ENCODE measurements at places on chromosomes 12 and 14. TPM values are rescaled to one million over a fixed set of nuclear protein-coding genes. Genes with fewer than 3 reads are reported as not detected.

ANKRD33 gene
- total RNA-seq = 1.2 TPM

DNA sequence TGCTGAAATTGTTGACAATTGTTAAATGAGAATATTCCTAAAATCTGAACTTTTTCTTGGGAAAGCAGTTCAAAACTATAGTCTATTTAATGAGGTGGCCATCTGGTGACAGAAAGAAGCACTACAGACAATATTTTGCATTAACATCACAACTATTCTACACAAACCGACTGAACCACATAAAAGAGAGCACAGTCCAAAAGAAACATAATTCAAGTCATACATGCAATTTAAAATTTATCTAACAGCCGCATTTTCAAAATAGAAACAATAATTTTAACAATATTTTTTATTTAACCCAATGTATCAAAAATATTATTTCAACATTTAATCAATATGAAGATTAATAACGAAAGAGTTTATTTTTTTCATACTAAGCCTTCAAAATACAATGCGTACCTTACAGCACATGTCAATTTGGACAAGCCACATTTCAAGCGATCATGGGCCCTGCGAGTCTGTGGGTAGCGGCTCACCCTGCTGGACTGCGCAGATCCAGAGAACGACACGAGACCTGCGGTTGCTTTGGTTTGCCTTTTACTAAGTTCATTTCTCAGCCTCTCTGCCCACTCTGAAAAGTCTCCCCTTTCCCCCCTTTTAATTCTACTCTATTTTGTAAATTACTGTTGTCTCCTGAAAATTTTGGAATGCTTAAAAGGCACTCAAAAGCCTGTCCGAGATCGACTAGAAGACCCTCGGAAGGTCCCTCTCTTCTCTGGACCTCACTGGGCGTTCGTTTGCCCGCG is 947 bp upstream of the LRRC9 start:
- DNase-seq = no peak

- no peak for DNase-seq
Measured at GRCh38 chr12:12791756-12792369, 6.4 kb downstream of the APOLD1 start.

TAS2R31 gene
- total RNA-seq = 2.9 TPM

DNA sequence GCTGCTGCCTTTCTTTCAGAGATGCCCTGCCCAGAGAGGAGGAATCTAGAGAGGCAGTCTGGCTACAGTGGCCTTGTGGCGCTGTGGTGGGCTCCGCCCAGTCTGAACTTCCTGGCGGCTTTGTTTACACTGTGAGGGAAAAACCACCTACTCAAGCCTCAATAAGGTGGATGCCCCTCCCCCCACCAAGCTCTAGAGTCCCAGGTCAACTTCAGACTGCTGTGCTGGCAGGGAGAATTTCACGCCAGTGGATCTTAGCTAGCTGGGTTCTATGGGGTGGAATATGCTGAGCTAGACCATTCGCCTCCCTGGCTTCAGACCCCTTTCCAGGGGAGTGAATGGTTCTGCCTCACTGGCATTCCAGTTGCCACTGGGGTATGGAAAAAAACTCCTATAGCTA is 25.6 kb downstream of the SPATA7 start:
- DNase-seq = no peak

LRIG3 gene
- total RNA-seq = 19.9 TPM

SERPINA10 gene
- not detected for total RNA-seq

GRCh38 chr14:52738409-52738808 is 8.4 kb downstream of the STYX start:
- DNase-seq = no peak

DNA sequence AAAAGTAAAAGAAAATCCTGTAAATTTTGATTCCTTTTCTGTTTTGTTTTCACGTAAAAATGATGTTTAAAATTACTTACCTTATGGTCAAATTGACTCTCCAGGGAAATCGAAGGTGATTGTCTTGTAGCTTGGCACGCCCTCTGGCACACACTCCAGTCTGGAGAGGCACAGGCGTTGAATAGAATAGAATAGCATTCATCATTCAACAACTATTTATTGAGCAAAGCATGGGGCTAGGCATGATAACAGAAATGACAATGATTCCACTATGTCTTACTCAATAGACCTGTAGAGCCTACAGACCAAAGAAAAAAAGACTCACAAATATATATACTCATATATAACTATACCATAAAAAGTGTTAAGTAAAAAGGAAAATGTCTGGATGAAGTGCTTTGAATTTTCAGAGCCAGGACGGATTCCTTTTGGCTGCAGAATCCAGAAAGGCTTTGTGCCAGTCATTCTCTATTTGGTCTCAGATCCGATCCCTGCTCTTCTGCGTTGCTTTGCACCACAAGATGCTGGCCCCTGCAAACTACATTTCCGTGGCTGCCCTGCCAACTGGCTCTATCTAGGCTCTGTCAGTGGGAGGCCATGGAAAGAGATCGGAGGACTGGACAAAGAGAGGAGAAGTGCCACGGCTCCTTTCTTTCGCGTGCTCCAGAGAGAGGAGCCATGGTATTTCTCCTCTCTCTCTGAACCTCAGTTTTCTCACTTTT is 231.8 kb downstream of the CRADD start:
- DNase-seq = no peak

DNA sequence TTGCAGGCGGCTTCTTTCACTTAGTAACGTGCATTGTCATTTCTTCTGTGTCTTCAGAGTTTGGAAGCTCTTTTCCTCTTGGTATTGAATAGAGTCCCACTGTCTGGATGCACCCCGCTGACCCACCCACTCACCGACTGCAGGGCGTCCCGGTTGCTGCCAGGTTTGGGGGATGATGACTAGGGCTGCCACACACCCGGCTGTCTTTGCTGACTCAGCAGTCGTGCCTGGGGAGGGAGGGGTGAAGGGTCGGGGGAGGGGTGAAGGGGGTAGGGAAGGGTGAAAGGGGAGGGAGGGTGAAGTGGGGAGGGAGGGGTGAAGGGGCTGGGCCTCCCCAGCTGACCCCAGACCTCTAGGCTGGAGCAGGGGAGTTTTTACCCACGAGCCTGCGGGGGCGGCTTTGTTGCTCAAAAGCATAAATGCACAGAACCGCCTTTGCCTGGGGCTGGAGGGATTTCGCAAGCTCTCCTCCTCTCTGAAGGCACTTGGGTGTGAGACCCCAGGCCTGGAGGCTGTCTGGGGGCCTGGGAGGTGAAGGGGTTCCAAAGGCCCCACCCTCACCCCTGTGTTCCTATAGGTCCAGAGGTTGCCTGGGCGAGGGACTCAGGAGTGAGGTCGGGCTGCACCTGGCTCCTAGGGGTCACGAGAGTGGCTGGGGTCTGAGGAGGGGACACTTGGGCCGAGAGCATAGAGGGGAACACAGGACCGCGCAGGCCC is 31.3 kb upstream of the ULK1 start:
- DNase-seq = no peak

- no peak for DNase-seq
Measured at GRCh38 chr12:121145221-121145620, 12.5 kb downstream of the P2RX7 start.

POTEG gene
- not detected for total RNA-seq

AMN gene
- total RNA-seq = 0.05 TPM

DNA sequence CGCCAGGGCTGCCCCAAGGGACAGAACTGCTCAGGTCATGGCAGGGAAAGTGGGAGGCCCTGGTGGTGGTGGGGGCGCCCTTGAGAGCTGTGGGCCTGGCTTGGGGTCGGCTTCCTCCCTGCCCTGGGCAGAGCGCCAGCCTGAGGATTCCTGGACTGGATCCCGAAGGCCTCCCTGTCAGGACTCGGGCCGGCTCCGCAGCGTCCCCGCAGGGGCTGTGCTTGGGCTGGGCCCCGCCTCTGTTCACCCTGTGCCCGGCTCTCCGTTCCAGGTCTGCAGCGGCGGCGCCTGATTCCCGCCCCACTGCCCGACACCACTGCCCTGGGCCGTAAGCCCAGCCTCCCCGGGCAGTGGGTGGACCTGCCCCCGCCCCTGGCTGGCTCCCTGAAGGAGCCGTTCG is 39.9 kb downstream of the KIF26A start:
- no peak for DNase-seq

REC8 gene
- 55.0 TPM for total RNA-seq

TROAP gene
- total RNA-seq = 11.4 TPM

RPS6KL1 gene
- 18.6 TPM for total RNA-seq

DNA sequence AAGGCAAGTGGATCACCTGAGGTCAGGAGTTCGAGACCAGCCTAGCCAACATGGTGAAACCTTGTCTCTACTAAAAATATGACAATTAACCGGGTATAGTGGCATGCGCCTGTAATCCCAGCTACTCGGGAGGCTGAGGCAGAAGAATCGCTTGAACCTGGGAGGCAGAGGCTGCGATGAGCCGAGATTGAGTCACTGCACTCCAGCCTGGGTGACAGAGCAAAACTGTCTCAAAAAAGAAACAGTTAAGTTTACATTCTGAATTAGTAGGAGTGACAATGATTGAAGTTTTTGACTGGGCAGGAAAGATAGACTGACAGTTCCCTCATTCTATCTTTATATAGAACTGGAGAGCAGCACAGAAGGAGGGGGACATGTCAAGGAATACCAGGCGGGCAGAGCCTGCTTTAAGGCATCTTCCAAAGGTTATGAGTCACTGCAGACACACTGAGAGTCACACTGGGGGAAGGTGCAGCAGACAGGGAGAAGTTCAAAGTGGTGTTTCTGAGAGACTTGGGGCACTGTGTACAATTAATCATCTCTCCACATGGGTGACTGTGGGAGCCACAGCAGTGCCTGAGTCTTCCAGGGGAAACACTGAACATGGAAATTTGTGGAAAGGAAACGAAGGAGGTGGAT is 42.8 kb upstream of the RNASE3 start:
- DNase-seq = no peak

DNA sequence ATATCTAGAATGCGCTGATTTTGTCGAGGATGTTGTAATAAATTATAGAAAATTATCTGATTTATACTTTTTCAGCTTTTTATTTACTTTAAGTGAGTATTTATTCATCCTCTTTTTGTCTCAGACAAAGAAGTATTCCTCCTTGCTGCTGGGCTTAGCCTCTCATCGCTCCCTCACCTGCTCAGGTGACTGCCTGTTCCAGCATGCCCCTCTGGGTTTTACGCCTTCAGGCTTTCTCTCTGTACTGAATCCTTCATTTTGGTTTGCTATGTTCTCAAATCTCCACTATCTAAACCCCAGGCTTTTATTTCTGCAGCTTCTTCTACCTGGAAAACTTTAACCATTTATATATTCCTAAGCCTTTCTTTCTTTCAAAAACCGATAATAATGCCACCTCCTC is 1650.9 kb upstream of the SEL1L start:
- no peak for DNase-seq

GRCh38 chr14:49487238-49487637 is 98.9 kb downstream of the RPS29 start:
- no peak for DNase-seq

OSGEP gene
- total RNA-seq = 56.8 TPM

- DNase-seq = no peak
Measured at GRCh38 chr12:67774983-67775587, 126.5 kb downstream of the DYRK2 start.

SIX4 gene
- total RNA-seq = 6.4 TPM

DNA sequence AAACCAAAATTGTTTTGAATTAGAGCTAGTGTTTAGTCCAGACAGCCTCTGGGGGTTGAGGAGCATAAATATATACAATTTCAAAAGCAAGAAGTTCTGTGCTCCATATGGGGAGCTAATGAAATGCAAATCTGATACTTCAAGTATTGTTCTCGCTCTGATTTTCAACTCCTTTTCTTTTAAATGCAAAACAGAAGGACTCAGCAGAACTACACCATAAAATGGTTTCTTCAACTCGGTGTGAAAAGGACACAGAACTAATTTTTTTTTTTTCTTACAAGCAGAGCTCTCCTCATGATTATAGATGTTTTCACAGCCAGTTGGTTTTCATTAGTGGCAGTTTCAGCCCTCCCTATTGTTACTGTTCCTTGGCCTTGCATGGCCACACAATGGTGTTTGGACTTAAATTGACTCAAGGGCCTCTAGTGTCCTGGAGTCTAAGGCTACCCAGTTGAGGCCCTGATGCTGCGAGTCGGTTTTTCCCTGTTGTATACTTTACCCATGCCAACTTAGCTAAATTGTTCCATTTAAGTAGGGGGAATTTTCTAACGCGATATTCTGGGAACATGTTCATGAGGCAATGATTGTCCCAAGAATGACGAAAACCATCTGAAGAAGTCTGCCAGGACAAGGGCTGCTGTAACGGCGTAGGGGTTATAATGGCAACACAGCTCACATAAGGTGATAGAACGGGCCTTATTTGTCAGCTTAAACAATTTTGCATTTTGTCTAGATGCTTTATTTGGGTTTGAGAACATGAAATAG is 120.3 kb downstream of the GPR135 start:
- DNase-seq = no peak

DNA sequence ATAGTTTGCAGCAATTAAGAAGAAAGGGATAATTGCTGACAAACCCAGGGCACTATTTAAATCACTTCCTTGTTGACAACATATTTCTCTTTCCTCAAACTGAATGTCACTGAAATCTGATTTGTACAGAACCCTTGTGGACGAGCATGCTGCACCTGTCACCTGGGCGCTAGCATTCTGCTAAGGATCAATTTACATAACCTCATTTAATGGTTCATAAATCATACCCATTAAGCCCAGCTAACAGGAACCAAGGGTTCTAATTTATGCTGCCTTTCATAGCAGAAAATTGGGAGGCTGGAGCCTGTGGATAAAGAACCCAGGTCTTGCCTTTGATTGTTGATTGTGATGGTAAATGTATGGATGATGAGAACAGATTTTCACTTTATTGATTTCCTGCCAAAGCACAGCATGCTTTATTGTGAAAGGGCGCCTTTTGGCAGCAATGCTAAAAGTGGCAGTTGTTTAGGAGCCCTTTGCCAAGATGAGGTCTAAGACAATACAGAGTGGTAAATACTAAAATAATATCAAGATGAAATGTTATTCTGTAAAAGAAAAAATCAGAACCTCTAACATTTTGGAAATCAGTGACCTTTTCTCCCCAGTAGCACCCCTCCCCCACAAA is 95.4 kb downstream of the NKX2-1 start:
- DNase-seq = no peak

DNA sequence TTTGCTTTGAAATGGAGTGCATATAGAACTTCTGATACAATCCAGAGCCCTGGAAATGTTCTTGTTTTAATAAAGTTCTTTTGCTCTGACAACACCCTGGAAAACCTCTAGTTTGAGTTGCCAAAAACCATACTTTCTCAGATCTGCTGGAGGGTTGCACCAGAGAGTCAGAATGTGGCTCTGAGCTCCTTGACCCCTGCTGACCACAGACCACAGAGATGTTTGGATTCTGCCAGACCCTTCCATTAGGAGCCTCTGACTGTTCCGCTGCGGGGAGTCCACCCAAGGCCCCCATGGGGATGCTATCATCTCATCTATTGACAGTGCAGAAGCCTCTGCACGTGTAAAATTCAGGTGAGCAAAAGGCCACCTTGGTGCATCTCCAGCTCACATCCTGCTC is 332.6 kb downstream of the GLT1D1 start:
- DNase-seq = no peak
